ENCODE measurements at places on chromosomes 7 and 10.

DNA sequence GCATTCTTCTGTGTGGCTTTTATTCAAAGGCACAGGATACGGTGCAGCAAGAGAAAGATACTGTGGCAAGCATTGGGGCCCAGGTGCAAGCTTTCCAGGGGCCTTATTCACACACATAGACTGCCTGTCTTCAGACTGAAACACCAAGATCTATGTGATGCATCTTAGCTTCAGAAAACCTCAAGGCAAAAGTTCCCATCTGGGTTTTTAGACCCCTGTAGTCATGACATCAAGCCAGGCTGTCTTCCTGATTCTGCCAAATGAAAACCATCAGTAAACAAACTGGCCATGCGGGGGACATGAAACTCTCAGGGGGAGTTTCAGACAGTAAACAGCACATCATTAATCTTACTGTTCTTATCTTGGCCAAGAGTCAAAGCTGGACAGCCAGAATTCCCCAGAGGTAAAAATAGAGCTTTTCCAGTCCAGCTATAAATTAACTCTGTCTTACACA is 9.8 kb downstream of the AGBL3 start:
- no peak for DNase-seq

DNA sequence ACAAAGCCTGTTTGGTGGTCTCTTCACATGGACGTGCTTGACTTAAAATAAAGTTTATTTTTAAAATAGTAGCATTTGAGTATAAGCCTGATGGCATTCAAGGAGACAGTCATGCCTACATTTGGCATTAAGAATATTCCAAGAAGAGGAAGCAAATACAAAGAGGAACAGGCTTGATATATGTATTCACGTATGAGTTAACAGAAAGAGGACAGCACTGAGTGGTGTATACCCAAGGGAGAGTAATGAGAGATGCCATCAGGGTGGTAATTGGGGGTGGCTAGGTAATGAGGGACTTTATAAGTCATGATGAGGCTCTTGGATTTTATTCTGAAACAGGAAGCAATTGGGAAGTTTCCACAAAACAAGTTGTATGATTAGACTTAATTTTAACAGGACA is 363.3 kb downstream of the SEMA3D start:
- DNase-seq = no peak

- DNase-seq = no peak
These were observed 197.2 kb upstream of the FRMD4A start for GRCh38 chr10:14527915-14528314.

GRCh38 chr10:49194212-49194920 is 6.2 kb upstream of the TMEM273 start:
- DNase-seq = no peak

DNA sequence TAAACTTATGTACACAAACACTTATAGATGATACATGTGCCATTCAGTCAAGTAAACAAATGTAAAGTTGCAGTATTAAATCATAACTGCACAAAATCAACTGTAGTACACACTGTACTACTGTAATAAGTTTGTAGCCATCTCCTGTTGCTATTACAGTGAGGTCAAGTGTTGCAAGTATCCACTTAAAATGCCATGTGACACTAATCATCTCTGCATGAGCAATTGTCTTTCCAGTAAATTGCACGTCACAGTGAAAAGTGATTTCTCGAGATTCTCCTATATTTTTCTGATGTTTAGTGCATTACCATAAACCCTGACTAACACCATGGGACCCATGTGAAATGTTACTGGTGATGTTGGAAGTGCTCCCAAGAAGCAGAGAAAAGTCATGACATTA is 293.3 kb upstream of the SP4 start:
- DNase-seq = no peak

DNA sequence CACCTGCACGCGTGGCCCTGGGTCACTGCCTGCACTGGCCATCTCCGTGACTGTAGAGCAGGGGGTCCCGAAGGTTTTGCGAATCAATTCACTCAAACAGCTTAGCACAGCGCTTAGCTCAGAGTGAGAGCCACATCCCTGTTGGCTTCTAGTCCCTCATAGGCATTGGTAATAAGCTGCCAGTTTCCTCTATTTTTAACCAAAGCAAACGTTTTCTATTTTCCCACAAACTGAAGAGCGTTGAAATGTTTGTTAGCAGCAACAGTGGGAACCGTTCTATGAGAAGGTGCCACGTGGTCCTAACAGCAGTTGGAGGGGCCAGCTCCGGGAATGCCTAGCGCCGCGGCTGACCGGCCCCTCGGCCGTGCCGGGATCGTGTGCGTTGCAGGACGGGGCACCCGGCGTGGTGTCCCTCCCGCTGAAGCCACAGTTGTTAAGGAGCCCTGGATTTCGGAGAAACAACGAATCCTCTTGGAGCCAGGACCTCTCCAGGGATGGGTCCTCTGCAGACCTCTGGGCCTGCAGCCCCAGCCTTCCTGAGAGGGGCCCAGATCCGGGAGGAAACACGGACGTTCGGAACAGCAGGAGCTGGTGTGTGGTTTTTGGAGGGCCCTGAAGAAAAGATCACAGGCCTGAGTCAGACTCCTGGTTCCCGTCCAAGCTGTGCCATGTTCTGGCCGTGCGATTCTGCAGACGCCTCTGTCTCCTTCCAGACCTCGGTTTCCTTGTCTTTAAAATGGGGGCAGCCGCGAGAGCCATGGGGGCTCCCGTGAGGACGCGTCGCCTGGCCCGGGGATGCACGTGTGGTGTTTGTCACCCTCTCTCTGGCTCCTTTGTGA is 40.3 kb downstream of the FAM20C start:
- DNase-seq = no peak

GRCh38 chr10:116241085-116241484 is 31.9 kb downstream of the GFRA1 start:
- DNase-seq = no peak

GRCh38 chr10:119480667-119481066 is 61.9 kb downstream of the RGS10 start:
- no peak for DNase-seq

- DNase-seq = no peak
These were observed 265.1 kb upstream of the IGFBP3 start for GRCh38 chr7:46186131-46186530.

- DNase-seq = no peak
These were observed 120.3 kb downstream of the BUB3 start for GRCh38 chr10:123274306-123275135.

DNA sequence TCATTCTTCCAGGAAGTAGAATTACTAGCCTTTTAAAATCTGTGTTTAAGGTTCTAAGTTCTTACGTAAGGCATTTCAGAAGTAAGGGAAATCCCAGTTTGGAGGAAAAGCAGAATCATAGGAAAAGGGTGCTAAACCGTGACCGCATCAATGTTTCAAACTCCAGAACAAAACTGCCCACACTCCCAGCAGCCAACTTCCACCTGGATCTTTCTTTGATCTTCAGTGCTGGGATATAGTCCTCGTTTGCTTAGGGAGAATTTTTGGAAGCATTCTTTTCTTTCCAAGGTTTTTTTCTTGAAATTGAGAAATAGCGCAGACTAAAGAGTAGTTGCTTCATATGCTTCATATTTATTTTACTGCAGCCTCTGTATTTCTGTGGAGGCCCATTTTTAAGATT is 8.9 kb downstream of the PROSER2 start:
- no peak for DNase-seq

GRCh38 chr10:63549810-63550209 is 28.6 kb downstream of the REEP3 start:
- no peak for DNase-seq
